Dermis blood vessel endothelial cell (primary cell): ENCODE measurements at places on chromosomes 7 and 10. TPM values are rescaled to one million over a fixed set of nuclear protein-coding genes. Genes with fewer than 3 reads are reported as not detected.

SHH gene
- total RNA-seq = 0.05 TPM in 1 of 2 replicates, not detected in the other

GPR15LG gene
- total RNA-seq = 0.47 TPM in 1 of 2 replicates, not detected in the other

MMP21 gene
- total RNA-seq = 0.34 and 0.65 TPM in 2 replicates

KLF14 gene
- total RNA-seq = under 0.01 TPM in 1 of 2 replicates, not detected in the other

HTR7 gene
- 0.09 TPM in 1 of 2 replicates, not detected in the other for total RNA-seq

ITGA8 gene
- 0.23 and 0.34 TPM in 2 replicates for total RNA-seq

NEUROG3 gene
- total RNA-seq = not detected in 2 replicates

SPDYE1 gene
- total RNA-seq = not detected in 2 replicates

FAM20C gene
- 2.7 and 4.6 TPM in 2 replicates for total RNA-seq

DOCK4 gene
- 155 and 162 TPM in 2 replicates for total RNA-seq

- DNase-seq = no peak
Observed at GRCh38 chr10:58856508-58857240, 319.8 kb upstream of the PHYHIPL start.

- DNase-seq = no peak
Observed at GRCh38 chr10:96670786-96671185, 49.5 kb downstream of the PIK3AP1 start.

DNA sequence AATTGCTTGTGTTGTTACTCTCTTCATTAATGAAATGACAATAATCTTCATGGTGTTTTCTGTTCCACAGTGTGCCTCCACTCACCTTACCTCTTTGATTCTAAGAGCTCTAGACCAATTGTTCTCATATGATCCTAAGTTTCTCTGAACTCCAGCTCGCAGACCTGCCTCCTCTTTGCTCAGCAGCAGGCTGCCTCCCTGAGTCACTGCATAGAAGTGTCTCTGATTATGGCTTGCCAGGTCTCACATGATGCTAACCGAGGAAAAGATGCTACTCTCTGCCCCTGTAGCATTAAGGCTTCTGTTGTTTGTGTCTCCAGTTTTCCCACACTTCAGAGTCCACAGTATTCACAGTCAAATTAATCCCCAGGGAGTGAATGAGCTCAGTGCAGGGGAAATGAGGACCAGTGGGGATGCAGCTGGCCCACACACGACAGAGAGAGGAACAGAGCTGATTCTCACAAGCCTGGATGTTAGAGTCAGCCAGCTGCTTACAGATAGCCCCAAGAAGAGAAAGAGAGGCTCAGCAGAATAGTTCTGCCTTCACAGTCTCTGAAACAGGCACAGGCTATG, 145.9 kb upstream of the EGR2 start:
- peak; percentile 29 for DNase-seq

DNA sequence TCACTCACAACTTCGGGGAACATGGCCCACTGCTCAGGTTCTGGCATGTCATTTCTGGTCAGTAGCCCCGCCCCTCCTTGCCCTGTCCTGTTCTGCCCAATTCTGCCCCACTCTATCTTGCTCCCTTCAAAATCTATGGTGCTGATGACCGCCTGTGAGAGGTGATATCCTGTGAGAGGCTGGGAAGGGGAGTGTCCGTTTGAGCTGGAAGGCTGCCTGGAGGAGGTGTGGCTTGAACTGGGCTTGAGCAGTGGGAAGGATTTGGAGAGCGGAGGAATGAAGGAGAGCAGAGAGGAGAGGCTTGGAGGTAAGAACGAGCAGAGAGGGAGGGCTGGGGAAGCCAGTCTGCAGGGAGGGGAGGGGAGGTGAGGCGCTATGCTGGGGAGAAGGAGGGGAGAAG, 145.3 kb downstream of the RPS24 start:
- no peak for DNase-seq

GRCh38 chr10:95253686-95254085, 37.1 kb downstream of the PDLIM1 start:
- no peak for DNase-seq

DNA sequence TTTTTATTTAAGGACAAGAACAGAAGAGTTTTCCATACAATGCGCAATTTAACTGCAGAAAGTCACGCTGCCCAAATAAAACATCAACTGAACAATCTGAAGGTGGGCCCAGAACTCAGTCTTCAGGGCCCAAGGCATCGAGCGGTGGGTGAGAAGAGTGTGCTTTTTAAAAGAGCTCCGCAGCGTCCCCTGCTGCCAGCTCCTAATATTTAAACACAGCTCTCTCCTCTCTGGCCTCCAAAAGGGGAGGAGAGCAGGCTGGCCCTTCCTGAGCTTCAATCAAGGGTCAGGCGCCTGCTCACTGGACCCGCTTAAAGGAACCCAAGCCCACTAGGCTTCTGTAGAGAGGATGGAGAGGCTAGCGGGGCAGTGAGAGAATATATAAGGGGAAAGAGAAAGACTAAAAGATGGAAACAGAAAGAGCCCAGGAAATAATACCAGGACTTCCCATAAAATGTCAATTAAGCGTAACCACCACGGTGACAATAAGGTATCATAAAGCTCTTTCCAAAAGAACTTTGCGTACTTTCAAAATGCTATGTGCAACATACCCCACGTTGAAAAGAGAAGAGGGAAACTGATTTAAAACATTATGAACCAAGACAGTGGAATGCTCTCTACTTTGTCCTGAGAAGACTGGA, 2.8 kb downstream of the FAM53B start:
- DNase-seq = peak; percentile 89

DNA sequence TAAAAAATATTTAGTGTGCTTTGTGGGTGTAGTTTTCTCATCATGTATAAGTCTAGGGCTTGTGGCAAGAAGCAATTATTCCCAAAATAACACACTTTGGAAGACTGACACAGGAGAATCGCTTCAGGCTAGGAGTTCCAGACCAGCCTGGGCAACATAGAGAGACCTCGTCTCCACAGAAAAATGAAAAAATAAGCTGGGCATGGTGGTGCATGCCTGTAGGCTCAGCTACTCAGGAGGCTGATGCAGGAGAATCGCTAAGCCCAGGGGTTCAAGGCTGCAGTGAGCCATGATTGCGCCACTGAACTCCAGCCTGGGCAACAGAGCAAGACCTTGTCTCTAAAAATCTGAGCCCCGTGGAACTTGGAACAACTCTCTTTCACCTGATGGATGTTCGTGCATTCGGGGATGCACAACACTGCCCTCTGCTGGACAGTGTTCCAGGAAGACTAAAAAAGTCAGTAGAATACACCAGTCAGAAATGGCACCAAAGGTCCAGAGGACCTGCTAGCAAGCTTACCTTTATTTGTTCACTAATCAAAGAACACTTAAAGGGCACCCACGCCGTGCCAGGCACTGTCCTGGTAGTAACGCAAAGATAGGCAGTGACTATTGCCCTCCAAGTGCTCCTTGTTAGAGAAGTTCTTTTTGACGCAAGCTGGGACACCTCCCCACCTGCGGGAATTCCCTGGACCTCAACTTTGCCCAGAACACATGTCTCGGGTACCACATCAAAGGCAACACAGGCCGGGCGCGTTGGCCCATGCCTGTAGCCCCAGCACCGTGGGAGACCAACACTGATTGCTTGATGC, 81.9 kb upstream of the CALN1 start:
- DNase-seq = peak; percentile 70

GRCh38 chr10:73205081-73205480, 37.2 kb downstream of the FAM149B1 start:
- no peak for DNase-seq

DNA sequence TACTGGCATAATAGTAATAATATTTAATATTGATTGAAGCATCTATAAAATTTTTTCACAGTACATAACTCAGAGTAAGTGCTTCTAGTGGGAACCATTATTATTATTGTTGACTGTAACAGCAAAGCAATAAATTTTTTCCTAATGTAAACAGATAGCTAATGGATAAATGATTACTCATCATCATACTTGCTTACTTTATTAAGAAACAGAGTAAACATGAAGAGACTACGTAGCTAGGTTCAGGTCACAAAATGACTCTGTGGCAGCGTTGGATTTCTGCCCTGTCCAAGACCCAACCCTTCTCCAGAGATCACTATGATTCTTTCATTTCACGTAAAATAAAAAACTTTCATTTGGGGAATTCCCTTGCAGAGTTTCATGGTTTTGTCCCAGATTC, 8.3 kb upstream of the ABCB5 start:
- DNase-seq = no peak

DNA sequence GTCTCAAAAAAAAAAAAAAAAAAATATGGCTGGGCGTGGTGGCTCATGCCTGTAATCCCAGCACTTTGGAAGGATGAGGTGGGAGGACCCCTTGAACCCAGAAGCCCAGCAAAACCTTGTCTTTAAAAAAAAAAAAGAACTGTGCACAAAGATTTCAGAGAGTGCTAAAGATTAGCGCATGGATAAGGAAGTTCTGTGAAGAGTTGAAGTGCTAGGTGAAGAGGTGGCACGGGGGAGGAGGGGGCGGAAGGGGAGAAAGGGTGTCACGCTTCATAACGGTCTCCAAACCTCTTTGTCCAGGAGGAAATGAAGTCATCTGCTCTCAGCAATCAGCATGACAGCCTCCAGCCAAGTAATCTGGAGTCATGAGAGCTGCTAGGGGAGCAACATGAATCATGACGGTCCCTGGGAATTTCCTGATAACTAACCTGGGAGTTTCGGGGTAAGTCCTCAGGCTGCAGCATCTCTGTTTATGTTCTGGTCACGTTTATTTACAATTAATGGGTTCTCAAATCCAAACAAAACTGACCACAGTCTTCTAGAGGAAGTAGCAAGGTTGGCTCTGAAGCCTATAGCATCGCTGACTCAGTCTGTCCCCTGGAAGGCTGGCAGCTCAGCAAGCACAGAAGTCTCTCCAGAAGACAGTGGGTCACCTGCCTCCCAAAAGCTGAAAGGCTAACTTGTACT, 1.9 kb upstream of the PLAU start:
- peak; percentile 97 for DNase-seq

- no peak for DNase-seq
Observed at GRCh38 chr10:43265799-43266721, 805 bp downstream of the RASGEF1A start.

GRCh38 chr10:29947701-29948060, 111.7 kb downstream of the JCAD start:
- DNase-seq = peak; percentile 15

DNA sequence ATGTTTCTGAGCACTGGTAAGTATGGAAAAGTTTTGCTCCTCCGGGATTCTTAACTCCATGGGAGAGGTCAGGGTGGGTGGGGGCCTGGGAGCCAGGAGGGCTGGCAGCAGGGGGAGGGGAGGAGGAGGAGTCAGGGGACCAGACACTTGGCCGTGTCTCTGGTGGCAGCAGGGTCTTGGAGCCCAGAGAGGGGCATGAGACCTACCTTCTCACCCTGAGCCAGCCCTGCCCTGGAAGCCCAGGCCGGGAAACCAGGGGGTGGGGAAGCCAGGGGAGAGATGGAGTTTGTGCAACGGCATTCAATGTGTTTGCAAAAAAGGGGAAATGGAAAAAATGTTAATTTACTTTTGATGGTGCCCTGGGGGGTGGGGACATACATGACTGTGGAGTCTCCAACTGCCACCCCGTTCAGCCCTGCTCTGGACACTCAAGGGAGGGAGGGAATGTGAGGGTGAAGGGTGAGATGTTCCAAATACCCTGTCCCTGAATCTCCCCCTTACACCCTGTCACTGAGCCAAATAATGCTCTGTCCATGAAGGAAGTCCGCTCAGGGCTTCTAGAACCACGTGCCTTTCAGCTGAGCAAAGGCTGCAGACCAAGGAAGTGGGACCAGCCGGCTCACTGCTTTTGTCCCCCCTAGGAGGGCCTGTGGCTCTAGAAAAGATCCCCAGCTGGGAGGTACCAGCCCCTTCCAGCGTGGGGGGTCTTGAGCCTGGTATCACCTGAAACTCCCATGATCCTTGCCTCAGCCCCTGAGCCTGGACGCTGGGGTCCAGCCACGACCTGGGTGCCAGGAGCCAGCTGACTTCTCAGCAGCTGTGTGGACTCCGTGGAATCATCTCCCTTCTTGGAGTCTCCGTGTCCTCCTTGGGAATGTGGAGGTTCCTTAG, 48.3 kb downstream of the TMEM270 start:
- no peak for DNase-seq

DNA sequence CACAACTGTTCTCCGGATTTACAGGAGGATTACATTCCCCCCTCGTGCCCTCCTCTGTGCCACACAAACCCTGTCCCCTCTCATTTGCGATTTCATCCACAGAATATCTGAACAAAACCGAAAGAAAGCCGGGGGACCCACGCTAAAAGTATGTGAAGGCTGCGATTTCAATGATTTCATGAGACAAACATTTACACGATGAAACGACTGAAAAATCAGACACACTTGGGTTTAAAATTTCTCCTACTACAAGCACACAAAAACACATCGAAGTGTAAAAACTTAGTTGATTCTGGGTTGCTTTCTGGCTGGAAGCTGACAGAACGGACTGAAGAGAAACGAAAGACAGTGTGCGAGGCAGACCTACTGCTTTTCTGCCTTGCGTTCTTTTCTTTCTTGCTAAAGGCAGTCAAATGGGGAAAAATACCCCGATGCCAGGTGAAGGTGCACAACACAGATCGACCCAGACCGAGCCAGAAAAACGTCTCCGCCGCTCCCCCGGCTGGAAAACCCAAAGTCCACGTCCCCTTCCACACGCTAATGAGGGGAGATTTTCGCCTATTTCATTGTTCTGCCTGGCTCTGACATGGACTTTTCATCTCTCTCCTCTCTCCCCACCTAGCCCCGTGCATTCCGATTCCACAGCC, 1.2 kb downstream of the HIPK2 start:
- peak; percentile 53 for DNase-seq

DNA sequence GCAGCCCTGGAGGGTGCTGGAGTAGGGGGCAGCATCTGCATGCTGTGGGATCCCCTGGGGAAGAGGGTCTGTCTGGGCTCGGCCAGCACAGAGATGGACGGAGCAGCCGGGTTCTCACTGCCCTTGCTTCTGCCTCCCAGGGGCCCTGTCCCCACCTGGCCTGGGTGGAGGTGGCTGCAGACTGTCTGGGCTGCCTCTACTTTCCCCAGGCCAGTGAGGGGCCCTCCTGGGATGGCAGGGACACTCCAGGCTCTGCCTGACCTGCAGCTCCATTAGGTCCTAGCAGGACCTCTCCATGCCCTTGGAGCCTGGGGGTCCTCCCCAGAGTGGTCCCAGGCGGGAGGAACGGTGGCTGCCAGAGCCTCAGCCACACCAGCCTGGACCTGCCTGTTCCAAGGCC, 63.7 kb downstream of the PWWP2B start:
- DNase-seq = no peak

GRCh38 chr10:69696073-69696731, 66.2 kb downstream of the FAM241B start:
- DNase-seq = peak; percentile 81

DNA sequence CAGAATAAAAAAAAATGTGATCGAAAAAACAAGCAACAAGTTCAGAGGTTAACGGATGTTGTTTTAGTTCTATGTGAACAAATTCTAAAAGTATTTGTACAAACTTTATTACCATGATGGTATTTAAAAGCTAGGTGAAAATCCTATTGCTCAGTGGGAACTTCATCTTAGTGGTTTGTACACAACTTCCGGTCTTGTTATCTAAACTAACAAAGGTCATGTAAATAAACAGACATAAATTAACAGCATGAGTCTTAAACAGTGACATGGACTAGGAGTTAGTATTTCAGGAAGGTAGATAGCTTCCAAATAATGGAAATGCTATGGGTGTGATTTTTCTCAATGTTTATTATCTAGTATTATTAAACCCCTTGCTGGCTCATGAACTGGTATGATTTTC, 83.8 kb downstream of the SPAG6 start:
- DNase-seq = no peak
